ENCODE measurements at places on chromosomes 5 and 9.
A peak's percentile ranks its signal among the peaks of the same experiment; 100 is the strongest.

GRCh38 chr9:96289392-96289791, 12.6 kb downstream of the HSD17B3 start:
- DNase-seq, result no peak

GRCh38 chr5:58849921-58850667, 267.2 kb downstream of the RAB3C start:
- peak; percentile 15 for DNase-seq

- DNase-seq, result no peak
Observed at GRCh38 chr9:77673941-77674791, 26.0 kb upstream of the GNA14 start.

DNA sequence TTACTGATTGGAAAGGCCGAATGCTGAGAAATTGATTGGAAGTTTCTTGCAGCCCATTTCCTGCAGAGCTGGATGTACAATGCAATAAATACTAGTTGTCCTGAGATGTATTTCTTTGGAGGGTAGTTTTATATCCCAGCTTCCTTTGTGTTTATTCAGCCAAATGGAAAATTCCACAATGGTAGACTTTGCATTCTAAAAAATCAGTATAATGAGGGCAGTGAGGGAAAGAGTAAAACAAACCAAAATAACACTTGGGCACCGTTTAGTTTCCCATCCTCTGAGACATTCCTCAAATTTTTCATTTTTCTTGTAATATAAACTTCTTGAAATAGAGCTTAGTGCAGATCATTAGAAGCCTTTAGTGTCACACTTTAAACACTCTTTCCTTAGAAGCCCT, 379.4 kb downstream of the EBF1 start:
- DNase-seq, result no peak

GRCh38 chr5:59583151-59583809, 310.2 kb downstream of the PDE4D start:
- DNase-seq, result no peak

DNA sequence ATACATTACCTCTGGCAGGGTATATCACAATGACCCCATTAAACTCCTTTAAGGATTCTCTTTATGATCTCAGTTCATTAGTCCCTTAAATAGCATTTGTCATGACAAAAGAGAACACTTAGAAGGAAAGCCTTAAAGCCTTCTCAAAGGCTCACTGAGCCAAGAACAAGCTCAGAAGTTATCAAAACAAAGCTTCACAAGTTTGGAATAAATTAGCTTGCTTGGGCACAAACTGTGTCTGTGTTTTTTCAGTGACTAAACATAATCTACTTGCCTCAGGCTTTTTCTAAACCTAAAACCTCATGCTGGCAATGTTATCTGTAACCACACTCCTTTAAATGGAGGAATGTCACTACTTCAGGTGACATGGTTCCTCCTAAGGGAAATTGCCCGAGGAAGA, 1114.9 kb upstream of the C9orf72 start:
- DNase-seq, result no peak

DNA sequence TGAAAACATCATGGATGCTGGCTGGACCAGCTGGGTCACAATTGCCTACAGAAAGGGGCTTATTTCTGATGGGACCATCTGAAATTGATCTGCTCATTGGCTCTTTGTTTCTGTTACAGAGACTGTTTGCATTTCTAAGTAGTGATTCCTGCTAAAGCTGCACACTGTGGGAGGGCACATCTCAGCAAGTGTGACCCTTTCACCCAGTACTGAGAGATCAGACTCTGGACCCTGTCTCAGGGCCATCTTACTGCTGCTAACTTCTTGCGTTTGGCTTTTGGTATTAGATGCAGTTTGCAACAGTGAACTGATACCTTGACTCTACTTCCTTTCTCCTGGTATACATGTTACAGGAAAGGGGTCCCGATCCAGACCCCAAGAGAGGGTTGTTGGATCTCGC, 24.5 kb upstream of the KDM4C start:
- no peak for DNase-seq

DNA sequence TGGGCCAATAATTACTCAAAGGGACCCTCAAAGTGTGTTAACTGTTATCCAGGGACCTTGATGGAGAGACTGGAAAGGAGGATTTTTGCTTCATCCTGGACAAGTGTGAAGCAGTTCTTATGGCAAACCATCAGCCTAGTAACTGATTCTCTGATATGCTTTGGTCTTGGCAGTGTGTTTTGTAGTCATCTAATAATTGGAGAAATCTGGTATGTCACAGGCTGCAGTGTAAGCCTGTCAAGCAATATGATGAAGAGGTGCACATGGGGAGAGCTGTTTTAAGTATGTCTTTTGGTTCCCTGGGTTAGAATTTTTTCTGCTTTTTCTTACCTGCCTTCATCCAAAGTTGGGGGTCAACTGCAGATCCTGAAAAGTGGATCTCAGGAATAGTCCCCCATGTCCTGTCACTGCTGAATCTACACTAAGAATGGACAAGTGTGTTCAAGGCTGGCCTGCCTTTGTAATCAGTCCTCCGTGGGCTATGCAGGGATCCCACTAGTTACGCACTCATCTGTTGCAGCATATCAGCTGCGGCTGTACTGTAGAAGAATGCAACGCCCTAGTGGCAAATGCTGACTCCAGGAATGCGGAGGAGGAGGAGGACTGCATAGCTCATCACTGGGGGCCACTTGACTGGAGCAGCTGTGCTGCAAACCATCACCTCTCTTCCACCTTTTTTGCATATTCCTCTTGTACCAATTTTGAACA, 1.9 kb downstream of the SPTAN1 start:
- peak; percentile 33 for DNase-seq

GRCh38 chr5:152151940-152152339, 227.3 kb upstream of the GLRA1 start:
- DNase-seq, result no peak

GRCh38 chr5:175860531-175861045, 10.8 kb upstream of the CPLX2 start:
- no peak for DNase-seq

- no peak for DNase-seq
Observed at GRCh38 chr9:69829484-69829883, 8.9 kb downstream of the CFAP95 start.

GRCh38 chr5:178090856-178091255, 22.5 kb upstream of the N4BP3 start:
- DNase-seq, result no peak

GRCh38 chr5:154077696-154078095, 38.9 kb downstream of the MFAP3 start:
- DNase-seq, result no peak

GRCh38 chr5:76521240-76521758, 101.9 kb downstream of the F2RL2 start:
- DNase-seq, result no peak

DNA sequence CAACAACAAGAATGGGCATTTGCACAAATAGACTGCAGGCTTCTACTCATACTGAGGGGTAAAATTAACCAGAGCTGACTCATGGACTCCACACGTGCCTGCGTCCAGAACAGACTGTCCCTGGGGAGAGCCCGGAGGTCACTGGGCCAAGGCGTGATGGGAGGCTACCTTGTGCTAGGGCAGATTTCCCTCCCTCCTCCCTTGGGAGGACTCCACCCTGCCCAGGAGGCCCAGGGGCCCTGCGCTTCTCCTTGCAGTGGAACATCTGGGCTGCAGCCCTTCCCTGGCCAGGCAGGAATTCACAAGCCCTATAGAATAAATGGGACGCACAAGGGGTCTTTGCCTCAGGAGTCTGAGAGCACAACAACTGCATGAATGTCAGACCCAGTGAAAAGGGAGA, 35.6 kb downstream of the IRX2 start:
- no peak for DNase-seq
